ENCODE measurements at places on chromosomes 1 and 21.

- DNase-seq, result peak; percentile 60
Observed at GRCh38 chr1:28865997-28866650, 48.2 kb upstream of the EPB41 start.

GRCh38 chr1:54326543-54327385 lies 79.4 kb downstream of the SSBP3 start:
- no peak for DNase-seq

GRCh38 chr1:232911027-232911599 lies 39.3 kb upstream of the NTPCR start:
- DNase-seq, result no peak

GRCh38 chr1:47870946-47871676 lies 126.1 kb downstream of the TRABD2B start:
- peak; percentile 10 for DNase-seq

DNA sequence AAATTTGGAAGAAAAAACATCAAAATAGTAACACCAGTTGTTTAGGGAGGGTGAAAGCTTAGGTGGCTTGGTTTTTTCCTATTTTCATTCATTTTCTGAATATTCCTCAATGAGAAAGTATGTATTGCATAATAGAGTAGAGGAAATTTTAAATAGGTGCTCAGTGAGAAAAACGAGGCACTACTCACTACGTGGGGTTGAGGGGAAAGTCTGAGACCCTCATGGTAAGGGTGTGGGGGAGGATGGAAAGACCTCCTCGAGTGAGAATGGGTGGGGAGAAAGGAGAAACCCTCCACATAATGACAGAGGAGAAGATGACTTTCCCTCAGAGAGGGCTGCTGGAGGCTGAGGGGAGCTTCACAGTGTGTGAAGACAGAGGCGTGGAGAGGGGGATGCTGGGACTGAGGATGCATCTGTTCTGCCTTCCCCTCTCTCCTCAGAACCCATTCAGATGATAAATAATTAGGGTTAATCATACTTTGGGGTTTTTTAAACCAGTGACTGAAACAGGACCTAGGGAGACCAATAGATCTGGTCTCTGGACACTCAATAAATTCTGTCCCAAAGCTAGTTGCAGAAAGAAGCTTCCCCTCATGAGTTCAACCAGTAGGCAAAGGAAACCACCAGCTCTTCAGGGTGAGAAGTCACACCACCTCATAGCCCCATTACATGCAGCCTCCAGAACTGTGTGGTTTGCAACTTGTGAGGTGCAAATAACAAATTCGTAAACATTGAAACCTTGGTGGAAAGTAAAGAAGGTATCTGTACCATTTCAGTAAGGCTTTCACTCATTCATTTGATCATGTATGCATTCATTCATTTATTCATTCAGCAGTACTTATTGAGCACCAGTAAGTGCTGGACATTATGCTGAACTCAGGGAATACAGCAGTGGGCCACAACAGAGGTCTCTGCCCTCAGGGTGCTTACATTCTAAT lies 17.1 kb downstream of the SLAMF7 start:
- no peak for DNase-seq

- DNase-seq, result peak; percentile 38
Observed at GRCh38 chr21:36499578-36500471, 19.9 kb upstream of the CLDN14 start.

DNA sequence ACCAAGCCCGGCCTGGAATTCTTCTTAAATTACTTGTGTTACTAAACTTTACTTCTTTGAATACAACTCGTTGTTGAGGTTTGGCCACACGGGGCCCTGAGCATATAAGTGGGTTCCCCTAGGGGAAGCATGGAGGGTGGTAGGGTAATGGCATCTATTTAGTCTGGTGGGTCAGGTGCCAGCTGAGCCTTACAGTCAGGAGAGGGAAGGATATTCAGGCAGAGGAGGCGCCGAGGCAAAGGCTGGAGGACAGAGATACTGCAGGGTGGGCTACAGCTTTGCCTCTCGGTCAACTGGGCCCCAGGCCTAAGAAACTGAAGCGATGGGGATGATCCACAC lies 424 bp upstream of the NECAP2 start:
- DNase-seq, result peak; percentile 8

DNA sequence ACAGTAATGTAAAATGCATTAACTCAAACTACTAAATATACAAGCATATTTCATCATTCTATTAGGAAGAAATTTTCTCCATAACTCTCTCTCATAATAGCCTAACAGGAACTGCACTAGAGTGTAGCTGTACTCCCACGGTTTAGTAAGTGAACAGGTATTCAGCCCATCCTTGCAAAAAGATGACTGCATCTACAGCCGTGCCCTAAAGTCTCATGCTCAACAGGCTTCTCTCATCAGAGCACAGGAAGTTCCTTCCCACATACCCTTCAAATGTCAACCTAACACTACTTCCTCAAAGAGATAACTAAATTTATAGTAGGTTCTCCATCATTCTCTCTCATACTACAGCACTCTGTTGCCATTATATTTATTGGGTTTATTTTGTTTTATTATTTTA lies 251.6 kb downstream of the AKT3 start:
- DNase-seq, result peak; percentile 67

DNA sequence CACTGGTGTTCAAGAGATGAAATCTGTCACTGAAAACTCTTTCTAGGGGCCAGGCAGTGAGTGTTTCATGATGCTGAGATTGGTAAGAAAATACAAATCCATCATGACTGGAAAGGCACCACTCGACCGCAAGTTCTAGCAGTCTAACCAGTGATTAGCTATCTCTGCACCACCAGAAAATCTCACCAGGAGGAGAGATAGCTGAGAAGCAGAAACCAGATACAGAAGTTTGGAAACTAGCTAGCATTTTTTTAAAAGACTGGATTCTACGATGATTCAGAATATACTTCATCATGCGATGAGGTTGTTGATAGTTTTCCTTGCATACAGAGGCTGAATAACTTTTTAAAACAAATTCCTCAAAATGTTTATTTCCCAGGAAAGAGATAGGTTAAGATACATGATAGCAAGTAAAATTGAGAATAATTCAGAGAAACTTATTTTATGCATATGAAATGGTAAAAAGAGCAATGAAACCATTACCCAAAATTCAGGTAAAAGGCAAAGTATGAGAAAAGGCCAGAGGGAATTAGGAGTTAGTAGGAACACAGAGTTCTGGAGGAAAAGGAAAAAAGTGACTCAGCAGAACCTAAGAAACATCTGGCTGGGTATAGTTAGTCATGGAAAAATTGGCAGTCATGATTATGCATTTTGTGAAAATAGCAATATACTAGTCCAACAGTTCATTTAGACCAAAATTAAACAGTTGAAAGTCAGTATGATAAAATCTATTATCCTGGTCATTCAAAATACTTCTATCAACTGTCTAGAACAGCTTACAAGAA lies 3.3 kb upstream of the F3 start:
- peak; percentile 72 for DNase-seq

- no peak for DNase-seq
Observed at GRCh38 chr1:214976665-214977064, 105.9 kb upstream of the KCNK2 start.

DNA sequence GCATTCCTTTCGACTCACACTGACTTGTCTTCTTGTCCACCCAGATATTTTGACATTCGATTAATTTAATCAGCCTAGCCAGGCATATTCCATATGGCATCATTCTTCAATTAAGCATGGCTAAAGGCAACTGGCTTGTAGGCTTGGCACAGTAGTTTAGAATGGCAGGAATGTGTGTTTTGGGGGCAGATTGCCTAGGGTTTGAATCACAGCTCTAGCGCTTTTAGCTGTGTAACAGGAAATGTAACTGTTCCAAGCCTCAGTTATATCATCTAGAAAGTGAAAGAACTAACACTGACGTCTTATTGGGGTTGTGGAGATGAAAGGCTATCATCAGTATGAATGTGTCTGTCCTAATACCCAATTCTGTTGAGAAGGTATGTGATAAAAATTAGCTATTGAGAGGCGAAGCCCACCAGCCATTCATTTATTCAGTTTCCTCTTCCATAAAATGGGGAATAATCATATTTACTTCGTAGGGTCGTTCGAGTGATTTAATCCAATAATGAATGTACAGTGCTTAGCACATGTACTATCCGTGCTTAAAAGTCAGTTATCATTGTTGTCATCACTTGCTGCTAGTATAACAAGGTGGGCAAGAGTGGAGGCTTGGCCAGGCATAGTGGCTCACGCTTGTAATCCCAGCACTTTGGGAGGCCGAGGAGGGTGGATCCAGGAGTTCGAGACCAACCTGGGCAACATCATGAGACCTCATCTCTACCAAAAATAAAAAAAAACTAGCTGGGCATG lies 41.6 kb upstream of the GRHL3 start:
- DNase-seq, result peak; percentile 87

DNA sequence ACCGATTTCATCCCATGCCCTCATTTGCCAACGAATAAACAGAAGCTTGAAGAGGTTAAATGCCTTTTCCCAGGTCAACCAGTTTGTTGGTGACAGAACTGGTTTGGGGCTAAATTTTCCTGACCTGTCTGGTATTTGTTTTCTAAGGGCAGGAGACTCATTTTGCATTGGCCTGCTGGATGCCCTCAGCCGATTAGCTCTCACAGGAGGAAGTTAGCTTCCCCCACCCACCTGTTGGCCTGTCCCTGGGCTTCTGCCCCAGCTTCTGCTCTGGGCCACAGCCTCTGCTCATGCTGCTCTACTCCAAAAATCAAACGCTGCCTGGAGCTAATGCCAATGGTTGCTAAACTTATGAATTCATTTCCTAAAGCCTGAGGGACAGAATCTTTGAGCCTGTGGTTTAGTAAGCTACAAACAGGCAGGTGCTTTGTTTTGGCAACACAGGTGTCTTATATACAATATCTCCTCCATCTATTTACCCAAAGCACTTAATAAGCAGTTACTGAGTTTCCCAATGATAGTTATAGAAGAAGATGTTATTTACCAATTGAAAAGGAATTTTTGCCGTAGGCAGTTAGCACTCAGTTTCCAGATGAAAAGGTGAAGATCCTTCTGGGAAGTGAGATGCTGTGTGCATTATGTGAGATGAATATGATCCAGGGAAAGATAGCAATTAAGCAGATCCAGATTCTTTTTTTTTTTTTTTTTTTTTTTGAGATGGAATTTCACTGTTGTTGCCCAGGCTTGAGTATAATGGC lies 82.3 kb downstream of the TM2D1 start:
- DNase-seq, result no peak

- DNase-seq, result no peak
Observed at GRCh38 chr1:217673387-217673786, 42.2 kb downstream of the SPATA17 start.

GRCh38 chr1:53589043-53589887 lies 130.1 kb downstream of the DMRTB1 start:
- no peak for DNase-seq

DNA sequence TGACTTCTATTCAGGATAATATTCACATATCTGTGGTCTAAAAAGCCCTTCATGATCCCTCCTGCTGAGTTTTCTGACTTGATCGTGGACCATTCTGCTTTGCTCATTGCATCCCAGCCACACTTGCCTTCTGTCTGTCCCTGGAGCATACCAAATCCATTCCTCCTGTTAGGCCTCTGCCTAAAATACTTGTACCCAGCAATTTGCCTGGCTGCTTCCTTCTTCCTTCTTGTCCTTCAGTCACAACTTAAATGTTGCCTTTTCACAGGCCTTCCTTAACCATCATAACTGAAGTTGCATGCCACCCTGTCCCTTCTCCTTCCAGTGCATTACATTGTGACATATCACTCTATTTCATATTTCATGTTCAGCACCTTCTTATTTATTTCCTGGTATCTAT lies 4.3 kb downstream of the CR2 start:
- DNase-seq, result no peak

DNA sequence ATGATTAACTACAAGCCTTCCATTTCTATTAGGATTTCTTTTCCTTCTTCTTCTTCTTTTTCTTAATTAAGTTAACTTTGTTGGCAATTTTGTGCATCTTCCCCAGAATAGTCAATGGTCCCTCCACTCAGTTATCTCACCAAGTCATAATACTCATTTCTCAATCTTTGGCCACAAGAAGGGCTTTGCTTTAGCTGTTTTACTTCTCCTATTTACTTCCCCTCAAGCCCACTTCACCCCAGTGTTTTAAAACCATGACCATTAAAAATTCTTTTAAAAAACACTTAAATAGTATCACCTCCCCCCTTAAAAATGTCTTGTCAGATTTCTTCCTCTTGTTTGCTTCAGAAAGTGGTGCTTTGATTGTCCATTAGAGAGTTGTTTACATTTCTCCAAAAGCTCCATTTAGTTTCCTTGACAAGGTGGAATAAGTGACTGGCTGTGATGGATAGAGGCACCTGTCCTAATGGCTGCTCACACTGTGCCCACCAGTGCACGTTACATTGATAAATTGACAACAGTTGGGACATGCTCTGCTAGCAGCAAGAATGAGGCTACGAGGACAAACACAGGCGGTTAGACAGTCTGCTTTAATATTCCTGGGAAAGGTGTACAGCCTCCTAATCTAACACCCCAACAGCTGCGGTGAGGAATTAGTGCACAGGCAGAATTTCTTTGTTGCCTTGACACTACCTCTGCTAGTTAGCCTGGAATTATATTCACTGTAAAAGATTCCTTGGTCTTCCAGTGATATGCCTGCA lies 354.7 kb downstream of the LMO4 start:
- peak; percentile 6 for DNase-seq

- DNase-seq, result peak; percentile 70
Observed at GRCh38 chr1:172978595-172978994, 72.1 kb downstream of the TNFSF18 start.

GRCh38 chr1:33586106-33586505 lies 113.7 kb downstream of the ZSCAN20 start:
- DNase-seq, result peak; percentile 89

- no peak for DNase-seq
Observed at GRCh38 chr1:52239708-52240001, 97.8 kb downstream of the ZFYVE9 start.

- DNase-seq, result peak; percentile 54
Observed at GRCh38 chr1:2412773-2413494, 570 bp upstream of the PEX10 start.

DNA sequence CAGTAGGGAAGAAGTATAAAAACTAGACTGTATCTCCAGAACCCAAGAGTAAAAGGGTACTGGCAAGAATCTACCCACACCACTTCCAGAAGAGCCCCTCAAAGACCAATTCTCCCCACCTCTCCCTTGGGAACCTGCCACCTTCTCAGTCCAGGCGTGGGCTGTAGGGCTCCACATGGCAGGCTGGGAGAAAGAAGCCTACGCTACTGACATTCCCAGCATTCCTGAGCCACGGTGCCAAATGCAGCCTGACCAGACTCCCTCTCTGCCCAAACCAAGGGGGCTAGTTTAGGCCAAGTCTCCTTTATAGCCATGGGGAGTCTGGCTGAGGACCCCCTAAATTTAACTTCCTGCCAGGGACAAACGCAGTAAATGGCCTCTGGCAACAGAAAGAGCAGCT lies 2.0 kb downstream of the UBE2Q1 start:
- DNase-seq, result no peak

DNA sequence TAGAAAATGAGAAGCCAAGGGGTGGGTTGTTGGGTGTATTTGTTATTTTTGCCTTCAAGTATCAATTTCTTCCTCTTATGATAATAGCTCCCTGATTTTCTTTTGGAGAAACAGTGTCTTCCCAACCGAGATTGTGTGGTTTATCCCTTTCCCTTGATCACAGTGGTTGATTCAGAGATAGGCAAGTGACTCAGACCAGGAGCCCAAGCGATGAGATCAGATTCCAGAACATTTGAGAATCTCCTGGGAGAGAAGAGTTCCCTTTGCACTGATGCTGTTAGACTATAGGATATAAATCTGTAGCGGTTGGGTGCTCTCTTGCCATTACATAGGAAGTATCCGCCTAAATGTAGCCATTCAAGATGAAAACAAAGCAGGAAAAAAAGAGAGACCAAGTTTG lies 90.1 kb upstream of the WDR26 start:
- peak; percentile 88 for DNase-seq

GRCh38 chr1:121586369-121587229 lies 401.8 kb downstream of the SRGAP2C start:
- peak; percentile 66 for DNase-seq

GRCh38 chr1:84353695-84354094 lies 44.6 kb upstream of the DNASE2B start:
- DNase-seq, result peak; percentile 80
